ENCODE measurements at places on chromosomes 1 and 21.

- no peak for DNase-seq
These were observed 15.4 kb downstream of the CD247 start for GRCh38 chr1:167502719-167503462.

DNA sequence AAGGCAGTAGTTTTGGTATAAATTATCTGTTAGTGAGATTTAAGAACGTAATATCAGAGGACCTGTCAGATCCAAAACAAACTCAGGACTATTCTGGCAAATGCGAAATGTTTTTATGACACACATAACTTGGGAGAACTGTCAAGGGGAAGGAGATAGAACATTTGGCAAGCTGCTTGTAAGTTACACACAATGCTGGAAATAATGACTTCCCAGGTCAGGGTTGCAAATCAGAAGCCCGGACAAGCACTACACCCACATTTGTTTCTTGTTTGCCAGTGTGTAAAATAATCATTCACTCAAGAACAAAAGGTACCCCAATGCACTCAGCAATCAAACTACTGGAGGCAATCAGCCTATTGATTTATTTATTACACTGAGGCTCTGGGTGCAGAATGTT lies 354.7 kb downstream of the KCNH1 start:
- no peak for DNase-seq

GRCh38 chr1:82931006-82931405 lies 1067.9 kb downstream of the TTLL7 start:
- DNase-seq: no peak

- peak; percentile 62 for DNase-seq
These were observed 80.9 kb upstream of the LBR start for GRCh38 chr1:225508538-225509375.

GRCh38 chr1:115088871-115089419 lies 358 bp downstream of the TSPAN2 start:
- DNase-seq: no peak

All from inflammatory macrophage (primary cell).